ENCODE measurements at places on chromosomes 16 and 17.
A peak's percentile ranks its signal among the peaks of the same experiment; 100 is the strongest.

DNA sequence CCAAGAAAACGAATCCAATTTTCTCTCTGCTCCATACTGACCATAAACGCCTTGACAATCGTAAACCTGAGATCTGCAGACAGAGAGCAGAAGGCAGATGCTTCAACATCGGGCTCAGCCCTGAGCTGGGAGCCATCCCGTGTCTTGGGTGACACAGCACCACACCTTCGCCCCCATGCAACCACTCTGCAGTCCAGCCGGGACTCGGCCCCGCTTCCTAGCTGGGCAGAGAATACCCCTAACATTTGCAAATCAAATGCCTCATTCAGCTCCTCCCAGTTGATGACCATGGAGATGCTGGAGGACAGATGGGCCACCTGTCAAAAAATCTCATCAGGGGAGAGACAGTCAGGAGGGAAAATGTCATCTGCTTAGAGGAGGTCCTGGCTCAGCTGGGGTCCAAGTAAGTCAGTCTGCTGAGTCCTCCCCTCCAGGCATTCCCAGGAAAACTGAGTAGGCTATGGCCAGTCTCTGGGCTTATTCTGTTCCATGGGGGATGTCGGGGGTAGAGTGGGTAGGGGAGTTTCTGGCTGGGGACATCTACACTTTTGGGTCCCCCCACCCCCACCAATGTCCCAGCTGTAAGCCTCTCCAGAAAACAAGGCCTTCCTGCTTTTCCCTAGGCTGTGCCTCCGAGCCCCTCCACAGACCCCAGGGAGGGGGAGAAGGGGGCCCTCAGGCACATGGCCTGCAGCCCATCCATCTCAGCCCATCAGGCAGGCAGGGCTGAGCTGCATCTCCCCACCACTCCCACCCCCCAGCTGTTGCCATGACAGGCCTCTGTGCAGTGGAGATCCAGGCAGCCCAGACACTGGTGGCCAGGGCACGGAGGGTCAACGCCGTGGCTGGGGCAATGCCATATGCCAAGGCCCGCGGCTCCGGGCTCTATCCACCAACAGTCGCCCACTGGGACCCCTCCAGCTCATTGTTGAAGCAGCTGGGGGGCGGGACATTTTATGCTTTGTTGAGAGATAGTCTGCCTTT is 158.6 kb downstream of the AXIN2 start:
- no peak for DNase-seq

DNA sequence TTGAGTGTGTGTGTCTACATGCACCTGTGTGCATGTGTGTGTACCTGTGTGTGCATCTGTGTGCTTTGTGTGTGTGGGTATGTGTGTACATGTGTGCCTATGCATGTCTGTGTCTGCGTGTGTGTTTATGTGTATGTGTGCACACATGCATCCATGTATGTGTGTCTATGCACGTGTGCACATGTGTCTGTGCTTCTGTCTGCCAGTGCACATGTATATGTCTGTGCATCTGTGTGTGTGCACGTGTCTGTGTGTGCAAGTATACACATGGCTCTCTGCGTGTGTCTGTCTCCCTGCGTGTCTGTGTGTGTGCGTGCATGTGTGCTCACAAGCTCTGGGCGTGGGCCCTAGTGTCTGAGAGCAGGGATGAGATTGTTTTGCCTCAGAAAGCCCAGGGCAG is 85.3 kb upstream of the SEC14L1 start:
- no peak for DNase-seq

- peak; percentile 22 for DNase-seq
Measured at GRCh38 chr16:56716761-56717160, 13.2 kb upstream of the NUP93 start.

DNA sequence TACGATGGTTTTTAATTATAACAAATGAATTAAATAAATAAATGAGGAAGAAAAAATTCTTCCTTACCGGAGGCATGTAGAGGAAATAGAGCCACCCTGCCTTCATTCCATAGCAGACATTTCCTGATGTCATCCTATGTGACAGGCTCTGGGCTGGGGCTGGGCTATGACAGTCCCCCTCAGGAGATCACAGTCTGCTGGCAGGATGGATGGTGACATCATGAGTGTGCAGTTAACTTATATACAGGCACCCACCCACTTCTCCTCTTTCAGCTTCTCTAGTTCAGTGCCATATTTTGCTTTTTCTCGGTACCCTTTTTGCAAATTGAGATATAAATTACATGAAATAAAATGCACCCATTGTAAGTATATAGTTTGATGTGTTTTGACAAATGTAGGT is 6.4 kb upstream of the CMTM3 start:
- no peak for DNase-seq

DNA sequence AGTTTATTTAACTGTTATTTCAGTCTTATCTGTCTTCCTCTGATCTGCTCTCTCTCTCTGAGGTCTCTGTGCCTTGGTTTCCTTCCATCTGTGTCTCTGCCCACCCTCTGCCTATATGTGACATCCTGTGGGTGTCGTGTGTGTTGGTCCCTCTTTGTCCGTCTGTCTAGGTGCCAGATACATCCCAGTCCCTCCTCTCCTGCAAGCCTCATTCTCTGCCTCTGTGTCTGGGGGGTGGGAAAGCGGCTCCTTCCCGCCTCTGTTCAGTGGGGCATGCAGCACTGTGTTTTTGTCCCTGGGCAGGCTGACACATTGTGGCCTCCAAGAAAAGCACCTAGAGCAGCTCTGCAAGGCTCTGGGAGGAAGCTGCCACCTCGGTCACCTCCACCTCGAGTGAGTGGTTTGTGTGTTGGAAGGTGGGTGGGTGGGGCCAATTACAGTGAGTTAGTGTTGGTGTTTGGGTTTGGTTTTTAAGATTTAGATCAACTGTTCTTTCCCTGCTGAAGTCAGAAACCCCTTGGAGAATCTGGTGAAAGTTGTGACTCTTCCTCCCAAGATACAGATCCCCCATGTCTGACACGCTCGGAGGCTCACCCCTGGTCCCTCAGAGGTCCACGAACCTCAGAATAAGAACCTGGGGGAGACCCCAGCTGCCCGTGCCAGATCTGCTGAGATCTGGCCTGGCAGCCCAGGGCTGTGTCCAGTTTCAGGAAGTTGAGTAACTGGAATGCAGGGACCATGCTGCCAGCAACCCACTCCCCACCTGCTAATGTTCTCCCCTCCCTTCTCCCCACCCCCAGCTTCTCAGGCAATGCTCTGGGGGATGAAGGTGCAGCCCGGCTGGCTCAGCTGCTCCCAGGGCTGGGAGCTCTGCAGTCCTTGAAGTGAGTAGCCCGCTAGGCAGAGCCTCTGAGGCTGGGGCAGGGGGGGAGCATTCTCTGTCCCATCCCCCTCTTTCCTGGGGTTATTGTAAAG is 50.9 kb upstream of the CPNE2 start:
- no peak for DNase-seq

DNA sequence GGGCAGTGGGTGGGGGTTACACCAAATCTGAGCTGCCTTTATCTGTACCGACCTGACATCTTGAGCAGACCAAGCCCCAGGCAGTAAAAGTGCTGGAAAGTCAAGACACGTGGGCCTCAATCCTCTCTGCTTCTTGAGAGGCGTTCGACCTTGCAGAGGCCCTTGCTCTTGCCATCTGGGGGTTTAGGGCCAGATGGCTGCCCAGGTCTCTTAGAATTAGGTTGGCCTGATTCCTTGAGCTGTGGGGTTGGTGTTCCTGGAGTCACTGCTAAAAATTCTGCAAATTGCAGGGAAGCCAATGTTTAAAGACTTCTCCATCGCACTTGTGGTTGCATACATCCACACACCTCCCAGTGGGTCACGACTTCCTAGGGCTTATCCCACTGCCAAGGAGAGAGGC is 238.2 kb upstream of the ASIC2 start:
- no peak for DNase-seq

GRCh38 chr16:83517398-83517797 is 290.4 kb upstream of the HSBP1 start:
- no peak for DNase-seq

DNA sequence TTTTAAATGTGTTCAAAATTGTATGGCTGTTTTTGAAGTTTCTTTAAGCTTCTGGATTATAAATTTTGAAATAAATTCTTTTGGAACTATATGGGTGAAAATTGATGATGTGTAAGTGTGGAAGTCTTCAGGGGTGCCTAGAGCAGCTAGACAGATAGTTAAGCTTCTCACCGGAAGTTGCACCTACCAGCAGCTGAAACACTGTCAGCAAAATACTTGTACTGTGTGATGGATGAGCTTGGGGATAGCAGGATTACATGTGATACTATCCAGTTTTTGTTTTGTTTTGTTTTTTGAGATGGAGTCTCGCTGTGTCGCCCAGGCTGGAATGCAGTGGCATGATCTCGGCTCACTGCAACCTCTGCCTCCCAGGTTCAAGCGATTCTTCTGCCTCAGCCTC is 19.7 kb downstream of the RBL2 start:
- DNase-seq: no peak

- DNase-seq: peak; percentile 97
Measured at GRCh38 chr17:18260332-18261145, at the start of gene MIEF2. TSS of gene MIEF2 (plus strand) at chr17:18260662. CDS start at chr17:18262721, 2,059 bp downstream.

- DNase-seq: peak; percentile 15
Measured at GRCh38 chr17:45813048-45813725, 29.1 kb downstream of the CRHR1 start.
